H4 (cell line): ENCODE measurements at places on chromosomes 13 and 19. TPM values are rescaled to one million over a fixed set of nuclear protein-coding genes. Genes with fewer than 3 reads are reported as not detected.

The SWSAP1 gene
- total RNA-seq = 0.45 and 1.0 TPM in 2 replicates

The DNAJC15 gene
- total RNA-seq = 22.9 and 23.0 TPM in 2 replicates

- DNase-seq = no peak
Observed at GRCh38 chr13:51885651-51886050, 23.9 kb downstream of the CCDC70 start.

- DNase-seq = no peak
Observed at GRCh38 chr13:44404261-44405132, 30.9 kb downstream of the SERP2 start.
